ENCODE measurements at places on chromosomes 7 and 10.
A peak's percentile ranks its signal among the peaks of the same experiment; 100 is the strongest.

DNA sequence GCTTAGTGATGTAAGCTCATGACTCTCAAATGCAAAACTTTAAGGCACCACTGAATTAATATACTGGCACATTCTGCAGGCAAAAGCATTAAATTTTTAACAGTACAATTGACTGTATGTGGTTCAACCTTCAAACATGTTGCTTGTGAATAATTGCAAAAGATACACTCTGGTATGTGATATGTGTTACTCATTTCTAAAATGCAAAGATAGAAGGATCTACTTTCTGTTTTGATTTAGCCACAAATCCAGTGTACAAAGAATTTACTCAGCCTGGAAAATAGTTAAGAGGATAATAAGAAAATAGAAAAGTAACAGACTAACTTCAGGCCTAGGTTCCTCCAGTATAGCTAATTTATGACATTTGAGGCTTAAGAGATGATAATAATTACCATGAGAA, 66.6 kb upstream of the NOBOX start:
- no peak for DNase-seq

DNA sequence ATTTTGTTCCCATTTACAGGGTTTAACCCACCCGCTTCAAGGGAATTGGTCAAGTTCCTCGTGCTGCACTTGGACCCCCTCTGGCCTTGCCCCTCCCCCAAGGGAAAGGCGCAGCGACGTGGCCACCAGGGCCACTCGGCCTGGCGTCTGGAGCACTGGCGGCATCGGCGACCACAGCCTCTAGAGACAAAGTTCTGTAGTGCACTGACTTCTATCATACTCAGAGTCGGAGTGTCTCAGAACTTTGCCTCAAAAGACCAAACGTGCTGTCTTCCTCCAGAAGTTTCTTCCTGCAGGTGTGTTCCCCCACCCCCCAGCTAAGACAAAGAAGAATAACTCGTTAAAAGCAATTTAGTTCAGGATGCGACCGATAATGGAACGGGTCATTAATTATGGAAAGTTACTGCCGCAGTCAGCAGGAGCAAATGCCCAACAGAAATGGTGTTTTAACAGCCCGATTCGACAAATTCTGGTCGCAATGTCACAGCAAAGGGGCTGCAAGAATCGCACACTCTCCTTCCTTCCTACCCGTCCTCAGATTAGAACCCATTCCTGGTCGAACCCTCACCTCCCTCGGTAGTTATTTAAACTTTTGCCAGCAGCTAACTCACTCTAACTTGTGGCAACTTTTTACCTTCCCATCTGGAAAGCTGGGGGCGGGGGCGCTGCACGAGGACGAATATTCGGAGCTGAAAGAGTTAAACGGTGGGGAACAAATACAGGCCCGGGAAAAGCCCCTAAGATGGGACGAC, 202.1 kb upstream of the NFE2L3 start:
- peak; percentile 17 for DNase-seq

- no peak for DNase-seq
Observed at GRCh38 chr7:27245124-27245797, 2.7 kb downstream of the EVX1 start.

- DNase-seq, result no peak
Observed at GRCh38 chr10:16953270-16953669, 136.0 kb upstream of the RSU1 start.

- no peak for DNase-seq
Observed at GRCh38 chr10:30758338-30758737, 128.8 kb upstream of the LYZL2 start.

GRCh38 chr10:103884681-103885139, 29.3 kb upstream of the SH3PXD2A start:
- DNase-seq, result peak; percentile 33

DNA sequence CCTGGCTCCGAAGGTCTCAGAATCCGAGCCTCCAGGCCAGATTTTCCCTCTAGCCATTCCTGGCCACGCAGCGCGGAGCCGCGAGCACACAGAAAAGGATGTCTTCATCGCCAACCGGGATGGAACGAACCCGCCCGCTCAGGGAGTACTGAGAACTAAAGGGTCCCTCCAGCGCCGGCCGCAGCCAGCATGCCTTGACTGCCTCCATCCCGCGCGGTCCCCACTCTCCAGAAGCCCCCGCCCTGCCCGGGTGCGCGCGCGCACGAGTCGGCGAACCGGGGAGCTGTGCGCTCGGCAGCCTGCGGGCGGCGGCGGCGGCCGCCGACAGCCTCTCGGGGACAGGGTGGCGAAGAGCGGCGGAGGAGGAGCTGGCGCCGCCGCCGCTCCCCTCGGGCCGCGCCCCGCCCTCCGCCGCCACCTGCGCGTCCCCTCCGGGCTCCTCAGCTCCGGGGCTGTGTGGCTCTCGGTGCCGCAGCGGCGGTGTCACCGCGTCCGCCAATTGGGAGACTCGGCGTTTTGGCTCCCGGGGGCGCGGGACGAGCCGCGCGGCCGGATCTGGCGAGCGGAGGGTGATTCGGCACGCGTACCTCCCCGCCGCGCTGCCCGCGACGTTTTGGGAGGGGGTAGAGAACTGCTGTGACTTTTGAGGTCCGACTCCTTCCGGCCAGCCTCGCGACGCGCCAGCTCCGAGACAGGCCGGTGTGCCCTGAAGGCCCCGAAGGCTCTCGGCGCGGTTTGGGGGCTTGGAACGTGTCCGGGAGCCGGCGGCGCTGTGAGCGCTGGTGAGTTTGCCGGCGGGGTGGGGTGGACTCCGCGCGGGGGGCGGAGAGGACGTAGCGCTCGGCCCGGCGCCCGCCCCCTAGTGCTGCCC, 453 bp upstream of the GALNT17 start:
- DNase-seq, result no peak

- no peak for DNase-seq
Observed at GRCh38 chr7:74225400-74225799, 15.6 kb downstream of the LAT2 start.

DNA sequence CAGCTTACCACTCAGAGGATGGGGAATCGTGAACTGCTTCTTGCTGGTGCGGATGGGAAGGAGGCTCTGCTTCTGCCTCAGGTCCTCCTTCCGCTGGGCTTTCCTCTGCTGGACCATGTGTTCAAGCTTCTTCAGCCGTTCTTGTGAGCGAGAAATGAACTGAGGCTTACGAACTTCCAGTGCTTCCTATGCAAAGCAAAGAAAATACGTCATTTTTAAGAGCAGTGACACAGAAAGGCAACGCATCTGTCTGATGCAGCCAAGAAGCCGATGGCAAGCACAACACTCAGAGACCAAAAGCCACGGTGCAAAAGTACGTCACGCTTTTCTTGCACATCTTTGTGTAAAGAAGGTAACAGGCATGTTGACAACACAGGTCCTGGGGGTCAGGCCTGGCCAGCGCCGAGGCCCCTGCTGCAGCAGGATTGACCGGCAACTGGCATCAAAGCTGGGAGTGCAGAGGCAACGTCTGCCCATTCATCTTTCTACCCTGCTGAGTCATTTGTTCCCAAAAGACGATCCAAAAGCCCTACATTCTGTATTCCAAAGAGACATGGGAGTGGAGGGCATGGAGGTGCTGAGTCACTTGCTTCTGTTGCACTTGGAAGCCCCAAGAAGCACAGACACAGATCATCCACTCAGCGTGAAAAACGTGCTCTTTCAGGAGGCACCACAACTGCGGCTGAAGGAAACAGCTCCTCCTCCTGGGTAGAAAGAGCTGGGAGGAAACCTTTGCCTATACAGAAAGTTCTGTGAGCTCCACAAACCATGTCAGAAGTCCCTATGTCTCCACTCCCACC, 71.0 kb upstream of the ADAM12 start:
- DNase-seq, result no peak

- DNase-seq, result no peak
Observed at GRCh38 chr7:4277936-4278335, 404.2 kb upstream of the FOXK1 start.

Data from GM19239 (cell line).